Thyroid gland (tissue), 4 donors: ENCODE measurements at places on chromosomes 12 and 14. TPM values are rescaled to one million over a fixed set of nuclear protein-coding genes. Genes with fewer than 3 reads are reported as not detected.

GRCh38 chr14:27075503-27075902, 477.7 kb upstream of the NOVA1 start:
- no peaks in the 10 kb centered on the region for H3K27me3 ChIP-seq
- H3K36me3 ChIP-seq, result no peaks in the 10 kb centered on the region
- no peak for DNase-seq

GRCh38 chr12:30000401-30000800, 216.7 kb upstream of the TMTC1 start:
- H3K4me3 ChIP-seq, result no peak overlapping the region
- no peaks in the 10 kb centered on the region for H3K36me3 ChIP-seq
- H3K27ac ChIP-seq, result no peak overlapping the region
- no peaks in the 10 kb centered on the region for H3K27me3 ChIP-seq
- H3K4me1 ChIP-seq, result no peaks in the 10 kb centered on the region

GRCh38 chr12:111978545-111978944, 34.4 kb downstream of the TMEM116 start:
- H3K27ac ChIP-seq, result no peak overlapping the region
- no peaks in the 10 kb centered on the region for H3K27me3 ChIP-seq
- H3K36me3 ChIP-seq, result no peaks in the 10 kb centered on the region
- H3K4me3 ChIP-seq, result no peak overlapping the region

DNA sequence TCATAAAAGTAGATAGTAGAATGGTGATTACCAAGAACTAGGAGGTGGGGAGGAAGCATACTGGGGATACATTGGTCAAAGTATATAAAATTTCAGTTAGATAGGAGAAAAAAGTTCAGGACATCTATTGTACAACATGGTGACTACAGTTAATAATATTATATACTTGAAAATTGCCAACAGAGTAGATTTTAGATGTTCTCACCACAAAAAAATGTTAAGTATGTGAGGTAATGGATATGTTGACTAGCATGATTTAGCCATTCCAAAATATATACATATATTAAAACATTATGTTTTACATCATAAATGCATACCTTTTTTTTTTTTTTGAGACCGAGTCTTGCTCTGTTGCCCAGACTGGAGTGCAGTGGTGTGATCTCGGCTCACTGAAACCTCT, 31.0 kb downstream of the TMEM116 start:
- DNase-seq, result no peak
- H3K4me3 ChIP-seq, result no peak overlapping the region
- H3K27ac ChIP-seq, result no peak overlapping the region
- no peaks in the 10 kb centered on the region for H3K36me3 ChIP-seq
- no peaks in the 10 kb centered on the region for H3K27me3 ChIP-seq

DNA sequence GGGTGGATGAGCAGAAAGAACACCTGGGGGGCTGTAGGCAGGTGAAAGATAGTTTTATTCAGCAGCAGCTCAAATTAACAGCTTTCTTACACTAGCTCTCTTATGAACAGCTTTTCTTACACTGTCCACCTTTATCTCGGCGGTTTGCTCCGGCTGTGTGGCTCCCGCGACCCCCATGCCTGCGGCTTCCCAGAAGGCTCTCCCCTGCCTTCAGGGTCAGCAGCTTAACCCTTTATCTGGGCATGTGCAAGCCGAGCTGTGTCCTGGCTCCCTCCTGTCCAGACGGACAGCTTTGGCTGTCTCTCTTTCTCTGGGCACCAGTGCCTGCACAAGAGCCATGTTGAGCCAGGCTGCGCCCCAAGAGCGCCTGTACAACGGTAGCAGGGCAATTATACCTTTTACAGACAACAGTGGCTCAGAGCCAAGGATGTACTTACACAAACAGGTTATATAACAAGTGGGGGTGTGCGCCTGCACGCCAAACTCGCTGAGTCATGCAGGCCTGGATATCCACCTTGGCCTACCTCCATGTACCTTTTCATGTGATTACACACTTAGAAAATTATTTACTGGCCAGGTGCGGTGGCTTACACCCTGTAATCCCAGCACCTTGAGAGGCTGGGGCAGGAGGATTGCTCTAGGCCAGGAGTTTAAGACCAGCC, 28.5 kb upstream of the KLHL42 start:
- H3K4me3 ChIP-seq, result no peak overlapping the region
- DNase-seq, result peak; percentile 7
- peaks cover 7% of the 10 kb centered on the region for H3K36me3 ChIP-seq
- no peaks in the 10 kb centered on the region for H3K27me3 ChIP-seq

- DNase-seq, result no peak
- no peaks in the 10 kb centered on the region for H3K36me3 ChIP-seq
- no peaks in the 10 kb centered on the region for H3K27me3 ChIP-seq
- no peak overlapping the region for H3K27ac ChIP-seq
These were observed 80.9 kb downstream of the CRADD start for GRCh38 chr12:93757792-93758694.

TPH2 gene
- not detected for total RNA-seq

PAX9 gene
- 1.1 TPM for total RNA-seq
